ENCODE measurements at places on chromosomes 1 and 21.

- DNase-seq: no peak
Observed at GRCh38 chr1:6071219-6071618, 25.5 kb downstream of the KCNAB2 start.

GRCh38 chr1:59541891-59542290 is 245.0 kb downstream of the FGGY start:
- DNase-seq: no peak

- DNase-seq: no peak
Observed at GRCh38 chr21:45443595-45444181, 38.7 kb downstream of the COL18A1 start.

GRCh38 chr1:225962440-225962975 is 21.5 kb upstream of the LEFTY2 start:
- DNase-seq: peak; percentile 51

GRCh38 chr1:213883618-213884017 is 104.2 kb upstream of the PROX1 start:
- DNase-seq: no peak

DNA sequence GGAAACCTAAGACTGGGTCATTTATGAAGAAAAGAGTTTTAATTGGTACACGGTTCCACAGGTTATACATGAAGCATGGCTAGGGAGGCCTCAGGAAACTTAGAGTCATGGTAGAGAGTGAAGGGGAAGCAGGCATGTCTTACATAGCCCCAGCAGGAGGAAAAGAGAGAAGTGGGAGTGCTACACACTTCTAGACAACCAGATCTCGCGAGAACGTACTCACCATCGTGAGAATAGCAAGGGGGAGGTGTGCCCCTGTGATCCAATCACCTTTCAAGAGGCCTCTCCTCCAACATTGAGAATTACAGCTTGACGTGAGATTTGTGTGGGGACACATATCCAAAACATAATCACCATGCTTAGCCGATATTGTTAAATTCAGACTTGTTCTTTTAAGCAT is 62.8 kb downstream of the DYRK1A start:
- no peak for DNase-seq

DNA sequence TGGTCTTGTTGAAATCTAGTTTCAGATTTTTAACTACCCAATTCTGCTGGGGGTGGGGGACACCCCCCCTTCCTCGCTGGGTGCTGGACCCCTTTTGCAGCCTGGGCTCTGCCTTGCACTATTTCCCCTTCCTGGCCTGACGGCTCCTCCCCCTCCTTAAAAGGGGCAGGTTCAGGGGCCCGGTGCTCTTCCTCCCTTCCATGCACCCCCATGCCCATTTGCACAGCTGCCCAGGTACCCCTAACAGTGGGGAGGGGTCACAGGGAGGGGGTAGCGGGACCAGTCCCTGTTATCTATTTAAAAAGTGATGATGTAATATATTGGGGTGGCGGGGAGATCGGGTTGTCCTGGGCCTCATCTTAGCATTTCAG is 15.3 kb downstream of the ZBTB7B start:
- no peak for DNase-seq

- DNase-seq: no peak
Observed at GRCh38 chr1:224014330-224014649, 99.6 kb upstream of the FBXO28 start.

DNA sequence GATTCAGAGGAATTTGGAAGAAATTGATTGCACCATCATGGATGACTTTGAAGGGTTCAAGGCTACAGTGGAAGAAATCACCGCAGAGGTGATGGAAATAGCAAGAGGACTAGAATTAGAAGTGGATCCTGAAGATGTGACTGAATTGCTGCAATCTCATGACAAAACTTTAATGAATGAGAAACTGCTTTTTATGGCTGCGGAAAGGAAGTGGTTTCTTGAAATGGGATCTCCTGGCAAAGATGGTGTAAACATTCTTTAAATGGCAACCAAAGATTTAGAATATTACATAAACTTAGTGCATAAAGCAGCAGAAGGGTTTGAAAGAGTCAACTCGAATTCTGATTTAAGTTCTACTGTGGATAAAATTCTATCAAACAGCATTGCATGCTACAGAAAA is 698.6 kb downstream of the PLA2G4A start:
- no peak for DNase-seq

DNA sequence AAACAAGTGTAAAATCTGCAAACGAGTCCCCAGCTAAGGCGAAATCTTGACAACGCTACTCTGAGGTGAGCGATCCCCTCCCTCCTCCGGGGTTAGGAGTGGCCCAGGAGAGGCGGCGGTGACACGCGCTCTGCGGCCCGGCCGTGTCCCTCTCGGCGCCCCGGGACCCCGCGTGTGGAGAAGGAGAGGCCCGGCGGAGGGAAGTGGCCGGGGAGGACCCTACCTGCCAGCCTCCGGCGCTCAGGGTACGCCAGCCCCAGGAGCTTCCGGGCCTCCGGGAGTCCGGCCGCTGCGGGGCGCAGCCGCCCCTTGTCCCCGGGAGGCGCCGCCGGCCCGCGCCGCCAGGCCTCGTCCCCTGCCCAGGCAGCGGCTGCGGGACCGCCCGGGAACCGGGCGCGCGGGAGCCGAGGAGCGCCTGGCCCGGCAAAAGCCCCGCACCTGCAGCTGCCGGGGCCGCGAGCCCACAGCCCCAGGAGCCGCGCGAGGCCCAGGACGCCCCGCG is 543 bp downstream of the ABCB10 start:
- DNase-seq: peak; percentile 24

GRCh38 chr1:54795356-54795665 is 5.8 kb downstream of the TTC22 start:
- DNase-seq: no peak

DNA sequence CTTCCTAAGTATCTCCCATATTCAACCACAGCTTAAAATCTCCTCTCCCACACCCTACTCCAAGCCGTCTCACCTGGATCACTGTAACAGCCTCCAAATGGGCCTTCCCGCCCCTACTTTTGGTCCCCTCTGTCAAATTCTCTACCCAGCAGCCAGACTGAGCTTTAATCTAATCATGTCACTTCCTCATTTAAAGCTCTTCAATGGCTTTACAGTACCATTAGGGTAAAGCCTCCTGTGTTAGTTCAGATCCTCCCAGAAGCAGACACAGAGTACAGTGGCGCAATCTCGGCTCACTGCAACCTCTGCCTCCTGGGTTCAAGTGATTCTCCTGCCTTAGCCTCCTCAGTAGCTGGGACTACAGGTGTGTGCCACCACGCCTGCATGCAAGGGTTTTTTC is 46.8 kb upstream of the PSEN2 start:
- no peak for DNase-seq

DNA sequence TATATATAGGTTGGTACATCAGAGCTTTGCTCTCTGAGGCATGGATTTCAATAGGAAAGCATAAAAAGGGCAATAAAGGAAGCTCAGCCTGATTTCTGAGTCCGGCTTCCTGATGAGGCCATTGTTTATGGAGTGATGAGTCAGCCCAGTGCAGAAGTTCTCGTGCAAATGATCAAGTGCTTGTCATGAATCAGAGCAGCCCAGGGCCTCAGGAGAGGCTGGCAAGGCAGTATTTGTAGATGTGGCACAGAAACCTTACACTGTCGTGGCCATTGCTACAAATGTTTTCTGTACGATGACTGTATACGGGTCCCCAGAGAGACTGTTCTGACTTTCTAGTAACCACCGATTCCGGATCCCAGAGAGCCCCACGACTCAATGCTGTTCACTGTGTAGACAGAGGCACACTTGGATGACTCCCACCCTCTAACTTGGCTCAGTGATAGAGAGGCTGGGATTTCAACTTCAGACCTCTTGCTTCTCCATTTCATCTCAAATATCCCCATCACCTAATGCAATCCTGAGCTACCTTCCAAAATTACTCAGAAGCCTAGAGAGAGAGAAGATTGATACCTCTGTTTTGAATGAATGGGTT is 26.8 kb downstream of the UMODL1 start:
- DNase-seq: no peak

DNA sequence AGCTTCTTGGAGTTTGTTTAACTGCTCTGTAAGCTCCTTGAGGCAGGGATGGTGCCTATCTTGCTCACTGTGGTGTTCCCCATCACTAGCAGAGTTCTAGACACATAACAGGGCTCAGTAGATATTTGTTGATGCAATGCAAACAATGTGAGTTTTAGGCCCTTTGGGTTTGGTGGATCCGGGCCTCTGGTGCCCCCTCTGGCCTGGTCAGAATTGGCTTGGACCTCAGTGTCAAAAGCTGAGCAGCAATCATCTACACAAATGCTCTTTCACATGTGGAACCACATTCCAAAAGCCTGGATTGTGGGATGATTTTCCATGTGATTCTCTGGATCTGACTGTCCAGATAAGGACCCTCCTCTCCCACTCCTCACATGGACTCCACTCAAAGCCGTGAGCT is 53.4 kb upstream of the BCAR3 start:
- no peak for DNase-seq

GRCh38 chr1:159855709-159856108 is 6.7 kb downstream of the VSIG8 start:
- no peak for DNase-seq

GRCh38 chr1:26922901-26923300 is 1.4 kb downstream of the NUDC start:
- no peak for DNase-seq

DNA sequence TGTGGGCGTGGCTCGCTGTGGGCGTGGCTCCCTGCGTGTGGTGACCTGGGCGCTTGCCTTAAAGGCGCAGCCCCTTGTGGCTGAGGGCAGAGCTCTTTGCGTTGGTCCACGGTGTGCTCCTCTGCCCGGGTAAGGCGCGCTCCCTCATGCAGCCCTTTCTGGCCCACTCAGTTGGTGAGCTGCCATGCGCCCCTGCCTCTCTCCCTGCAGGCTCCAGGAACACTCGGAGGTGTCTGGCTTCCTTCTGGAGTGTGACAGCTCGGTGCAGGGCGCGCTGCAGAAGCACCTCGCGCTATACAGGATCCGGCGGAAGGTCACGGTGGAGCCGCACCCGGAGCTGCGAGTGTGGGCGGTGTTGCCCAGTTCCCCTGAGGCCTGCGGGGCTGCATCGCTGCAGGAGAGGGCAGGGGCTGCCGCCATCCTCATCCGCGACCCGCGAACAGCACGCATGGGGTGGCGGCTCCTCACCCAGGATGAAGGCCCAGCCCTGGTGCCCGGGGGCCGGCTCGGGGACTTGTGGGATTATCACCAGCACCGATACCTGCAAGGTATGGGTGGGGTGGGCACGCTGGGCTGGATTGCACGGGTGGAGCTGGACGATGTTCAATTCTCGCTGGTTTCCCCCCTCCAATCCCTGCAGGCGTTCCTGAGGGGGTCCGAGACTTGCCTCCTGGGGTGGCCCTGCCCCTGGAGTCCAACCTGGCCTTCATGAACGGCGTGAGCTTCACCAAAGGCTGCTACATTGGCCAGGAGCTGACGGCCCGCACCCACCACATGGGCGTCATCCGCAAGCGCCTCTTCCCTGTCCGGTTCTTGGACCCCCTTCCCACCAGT is 9.1 kb downstream of the IBA57 start:
- DNase-seq: peak; percentile 53

GRCh38 chr1:155681776-155682175 is 6.8 kb downstream of the YY1AP1 start:
- DNase-seq: no peak

DNA sequence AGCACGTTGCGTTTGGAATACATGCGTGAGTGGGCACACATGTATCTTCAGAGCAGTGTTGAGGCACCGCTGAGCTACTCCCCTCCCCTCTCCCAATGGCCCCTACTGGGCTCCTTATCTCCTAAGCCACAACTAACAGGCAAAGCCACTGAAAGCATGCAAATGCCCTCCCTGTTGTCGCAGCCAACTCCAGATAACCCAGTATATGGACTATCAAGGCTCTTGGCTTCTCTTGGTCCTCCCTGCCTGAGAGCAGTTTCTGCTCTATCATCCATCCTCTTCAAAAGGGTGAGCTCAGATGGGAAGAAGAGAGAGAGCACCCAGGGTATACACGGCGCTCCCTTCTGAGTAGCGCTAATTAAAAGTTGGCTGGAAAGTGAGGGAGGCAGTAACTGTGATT is 58.5 kb upstream of the CNTN2 start:
- DNase-seq: no peak

- no peak for DNase-seq
Observed at GRCh38 chr1:54122135-54122751, 30.6 kb downstream of the CDCP2 start.

DNA sequence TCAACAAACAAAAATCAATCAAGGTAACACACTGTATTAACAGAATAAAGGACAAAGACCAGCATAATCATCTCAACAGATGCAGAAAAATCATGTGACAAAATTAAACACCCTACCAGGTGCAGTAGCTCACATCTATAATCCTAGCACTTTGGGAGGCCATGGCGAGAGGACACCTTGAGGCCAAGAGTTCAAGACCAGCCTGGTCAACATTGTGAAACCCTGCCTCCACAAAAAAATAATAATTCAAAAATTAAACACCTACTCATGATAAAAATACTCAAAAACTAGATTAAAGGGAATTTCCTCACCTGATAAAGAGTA is 35.3 kb downstream of the PIK3R3 start:
- DNase-seq: no peak

DNA sequence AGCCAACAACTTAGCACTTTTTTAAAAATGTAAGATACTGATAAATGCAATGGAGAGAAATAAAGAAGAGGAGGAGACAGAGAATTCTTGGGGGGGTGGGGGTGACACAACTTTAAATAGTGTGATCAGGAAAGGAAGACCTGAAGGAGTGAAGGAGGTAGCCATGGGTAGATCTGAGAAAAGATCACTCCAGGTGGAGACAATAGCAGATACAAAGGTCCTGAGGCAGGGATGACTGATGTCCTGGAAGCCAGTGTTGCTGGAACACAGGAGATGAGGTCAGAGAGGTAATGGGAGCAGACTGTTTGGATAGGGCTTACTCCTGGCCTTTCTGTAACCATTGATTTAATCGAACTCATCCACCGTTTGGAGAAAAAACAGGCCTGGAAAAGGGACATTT is 24.6 kb upstream of the TRABD2B start:
- DNase-seq: no peak

DNA sequence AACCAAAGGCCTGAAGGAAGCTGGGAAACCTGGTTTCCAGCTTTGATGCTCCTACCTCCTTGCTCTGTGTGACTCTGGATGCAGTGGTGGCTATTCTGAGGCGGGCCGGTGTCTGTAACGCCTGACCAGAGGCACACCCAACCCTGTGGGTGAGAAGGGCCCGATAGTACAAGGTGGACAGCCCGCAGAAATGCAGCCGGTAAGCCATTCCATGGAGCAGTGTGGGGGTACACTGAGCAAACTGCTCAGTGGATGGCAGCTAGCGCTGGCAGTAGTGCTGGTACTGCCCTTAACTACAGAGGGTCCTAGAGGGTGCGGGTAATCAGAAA is 36.0 kb downstream of the AHDC1 start:
- DNase-seq: no peak

Data from CD4-positive, alpha-beta T cell treated with Interleukin-10 for 1 hour (primary cell).